Calu3 (cell line): ENCODE measurements at places on chromosomes 7 and 10. TPM values are rescaled to one million over a fixed set of nuclear protein-coding genes. Genes with fewer than 3 reads are reported as not detected.

Gene FAM180A
- total RNA-seq, result not detected in 2 replicates

Gene ABCB4
- not detected in 2 replicates for total RNA-seq

Gene ZPBP
- not detected in 2 replicates for total RNA-seq

Gene ABCC2
- total RNA-seq, result 1.2 and 1.8 TPM in 2 replicates

Gene HKDC1
- total RNA-seq, result 112 and 113 TPM in 2 replicates

Gene CEP41
- 21.6 and 22.4 TPM in 2 replicates for total RNA-seq

Gene UTF1
- not detected in 2 replicates for total RNA-seq

Gene CLRN3
- total RNA-seq, result 0.52 and 0.76 TPM in 2 replicates

Gene SORCS1
- not detected in 2 replicates for total RNA-seq

Gene ELN
- 0.39 and 0.42 TPM in 2 replicates for total RNA-seq

Gene PAX4
- total RNA-seq, result not detected in 2 replicates

Gene IFIT5
- total RNA-seq, result 13.8 and 23.5 TPM in 2 replicates

Gene ATOH7
- total RNA-seq, result not detected in 2 replicates

Gene ARHGAP22
- 1.0 and 1.6 TPM in 2 replicates for total RNA-seq

Gene CHCHD1
- total RNA-seq, result 39.2 and 44.1 TPM in 2 replicates

Gene LRMDA
- total RNA-seq, result 5.5 and 7.6 TPM in 2 replicates

Gene ASAH2B
- total RNA-seq, result 4.1 and 5.4 TPM in 2 replicates

Gene TLL2
- total RNA-seq, result 0.44 and 0.66 TPM in 2 replicates

Gene SPDYE16
- total RNA-seq, result not detected in 2 replicates

Gene OR2A1
- total RNA-seq, result not detected in 2 replicates
